CD4-positive, alpha-beta T cell treated with Interleukin-21 for 1 hour (primary cell): ENCODE measurements at places on chromosomes 11 and 22.

GRCh38 chr11:119901657-119902577 lies 172.9 kb upstream of the NECTIN1 start:
- no peak for DNase-seq

DNA sequence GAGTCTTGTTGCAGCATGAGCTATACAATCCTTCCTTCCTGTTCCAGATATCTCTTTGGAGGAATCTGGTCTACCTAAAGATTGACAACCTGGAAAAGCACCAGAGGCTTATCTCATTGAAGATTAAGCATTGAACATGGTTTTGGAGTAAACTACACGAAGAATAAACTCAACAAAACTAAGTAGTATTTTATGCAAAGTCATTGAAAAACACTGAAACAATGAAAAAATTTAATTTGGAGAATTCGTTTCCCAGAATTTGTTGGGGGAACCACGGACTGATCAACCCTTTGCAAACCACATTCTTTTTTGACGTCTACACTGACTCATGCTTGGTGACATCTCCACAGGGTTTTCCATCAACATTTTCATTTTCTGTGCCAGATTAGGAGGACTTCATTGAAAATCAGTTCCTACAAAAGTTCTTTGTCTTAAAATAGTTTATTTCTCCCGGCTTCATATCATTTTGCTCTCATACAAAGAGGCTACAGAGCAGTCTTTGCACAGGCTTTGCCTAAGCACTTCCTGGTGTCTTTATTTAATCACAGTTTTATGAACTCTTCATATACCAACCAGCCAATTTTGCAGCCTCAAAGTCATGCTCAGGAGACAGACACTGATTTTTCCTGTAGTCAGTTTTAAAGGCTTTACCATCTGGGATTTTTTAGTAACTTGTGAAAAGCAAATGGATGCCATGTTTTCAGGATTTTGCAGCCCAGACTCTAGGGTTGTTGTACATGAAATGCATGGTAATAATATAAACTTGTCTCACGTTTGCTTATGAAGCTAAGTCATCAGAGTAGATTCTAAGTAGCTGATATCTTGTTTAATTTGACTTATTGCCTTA lies 186.3 kb downstream of the C11orf91 start:
- no peak for DNase-seq

DNA sequence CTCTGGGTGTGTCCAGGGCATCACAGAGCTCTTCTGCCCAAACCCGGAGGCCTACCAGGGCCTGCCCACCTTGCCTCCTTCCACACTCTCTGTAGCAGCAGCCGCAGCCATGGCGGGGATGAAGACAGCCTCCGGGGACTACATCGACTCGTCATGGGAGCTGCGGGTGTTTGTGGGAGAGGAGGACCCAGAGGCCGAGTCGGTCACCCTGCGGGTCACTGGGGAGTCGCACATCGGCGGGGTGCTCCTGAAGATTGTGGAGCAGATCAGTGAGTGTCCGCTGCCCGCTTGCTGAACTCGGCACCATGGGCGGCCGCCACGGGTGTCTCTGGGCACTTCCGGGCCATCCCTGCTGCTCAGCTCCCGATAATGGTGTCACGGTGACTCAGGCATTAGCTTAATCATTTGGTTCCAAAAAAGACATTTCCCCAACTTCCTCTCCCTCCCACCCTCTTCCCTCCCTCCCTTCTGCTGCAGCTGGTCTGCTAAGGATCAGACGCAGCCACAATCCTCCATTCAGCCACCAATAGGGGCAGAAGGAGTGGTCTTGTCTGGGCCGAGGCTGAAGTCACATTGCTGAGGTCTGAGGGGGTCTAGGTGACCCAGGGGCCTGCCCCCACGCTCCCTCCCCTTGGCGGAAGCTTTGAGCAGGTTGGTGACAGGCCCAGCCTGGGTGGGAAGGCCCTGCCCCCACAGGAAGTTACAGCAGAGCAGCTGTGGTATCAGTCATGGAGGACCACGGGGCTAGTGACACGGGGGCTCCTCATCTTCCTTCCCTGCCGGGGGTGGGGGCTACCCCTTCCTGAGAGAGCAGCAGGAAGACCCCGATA lies 950 bp downstream of the FERMT3 start:
- DNase-seq, result peak; percentile 81

GRCh38 chr22:50252082-50253045 lies 1.3 kb upstream of the HDAC10 start:
- peak; percentile 79 for DNase-seq

- peak; percentile 72 for DNase-seq
Measured at GRCh38 chr22:41286639-41287091, 678 bp upstream of the RANGAP1 start.

DNA sequence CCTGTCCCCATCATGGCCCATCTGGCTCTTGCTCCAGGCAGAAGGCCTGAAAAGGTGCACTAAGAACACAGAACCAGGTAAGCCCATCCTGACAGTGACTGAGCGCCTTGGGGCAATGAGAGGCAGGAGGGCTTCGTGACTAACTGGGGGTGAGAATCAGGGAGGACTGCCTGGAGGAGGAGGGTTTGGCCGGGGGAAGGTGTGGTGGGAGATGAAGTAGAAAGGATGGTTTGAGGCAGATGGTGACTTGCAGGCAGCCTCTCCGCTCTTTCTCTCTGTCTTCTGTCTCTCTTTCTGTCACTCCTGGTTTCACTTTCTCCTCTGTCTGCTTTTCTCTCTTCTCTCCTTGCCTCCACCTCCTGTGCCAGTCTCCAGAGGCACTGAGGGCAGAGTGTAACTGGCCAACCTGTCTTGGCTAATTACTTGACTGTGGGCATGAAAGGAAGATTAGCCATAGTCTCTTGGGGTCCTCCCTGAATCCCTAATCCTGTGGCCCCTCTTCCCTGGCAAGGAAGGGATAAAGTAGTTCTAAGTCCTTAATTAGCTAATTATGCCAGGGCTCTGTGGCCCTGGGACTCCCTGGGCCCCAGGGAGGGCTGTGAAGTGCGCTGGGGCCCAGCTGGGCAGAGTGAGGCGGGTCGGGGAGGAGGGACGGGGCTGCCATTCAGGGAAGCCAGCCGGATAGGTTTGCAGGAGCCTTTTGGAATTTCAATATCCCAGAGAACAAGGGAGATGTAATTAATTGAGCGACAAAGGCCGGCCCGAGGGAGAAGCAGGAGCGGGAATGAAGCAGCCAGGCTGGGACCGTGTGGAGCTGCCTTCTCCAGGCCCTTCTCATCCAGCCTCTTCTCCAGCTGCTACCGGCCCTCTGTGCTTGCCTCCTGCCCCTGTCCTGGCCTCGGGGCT lies 61.1 kb downstream of the CACNA1I start:
- no peak for DNase-seq

- no peak for DNase-seq
Measured at GRCh38 chr11:10499874-10500601, 40.9 kb downstream of the RNF141 start.

DNA sequence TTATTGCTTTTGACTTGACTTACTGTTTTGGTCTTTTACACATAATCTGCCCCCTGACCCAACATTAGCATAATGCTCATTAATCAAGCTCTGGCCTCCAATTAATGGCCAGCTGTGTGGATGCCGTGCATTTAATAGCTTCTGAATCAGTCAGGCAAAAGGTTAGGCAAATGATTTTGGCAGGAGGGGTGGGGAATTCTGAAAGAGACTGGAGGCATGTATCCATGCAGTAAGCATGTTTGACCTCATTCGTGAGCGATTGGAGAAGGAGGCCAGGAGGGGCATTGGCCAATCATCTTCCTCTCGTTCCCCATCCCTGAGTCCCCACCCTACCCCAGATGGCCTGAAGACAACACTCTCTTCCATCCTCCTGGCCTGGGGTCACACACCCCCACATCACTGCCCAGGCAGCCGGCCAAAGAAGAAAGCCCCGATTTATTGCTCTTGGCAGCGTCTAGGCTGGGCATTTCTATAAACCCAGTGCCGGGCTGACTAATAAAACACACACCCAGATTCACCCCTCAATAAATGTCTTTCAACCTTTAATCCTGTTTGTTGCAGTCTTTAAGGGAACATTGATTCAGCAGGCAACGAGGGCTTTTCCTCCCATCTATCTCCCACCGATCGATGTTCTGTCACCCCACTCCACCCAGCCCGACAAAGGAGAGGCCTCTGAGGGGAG lies 150.0 kb downstream of the OPCML start:
- no peak for DNase-seq

- DNase-seq, result no peak
Measured at GRCh38 chr11:79094616-79095015, 346.2 kb downstream of the TENM4 start.

GRCh38 chr22:29528144-29528543 lies 25.4 kb downstream of the THOC5 start:
- DNase-seq, result no peak

DNA sequence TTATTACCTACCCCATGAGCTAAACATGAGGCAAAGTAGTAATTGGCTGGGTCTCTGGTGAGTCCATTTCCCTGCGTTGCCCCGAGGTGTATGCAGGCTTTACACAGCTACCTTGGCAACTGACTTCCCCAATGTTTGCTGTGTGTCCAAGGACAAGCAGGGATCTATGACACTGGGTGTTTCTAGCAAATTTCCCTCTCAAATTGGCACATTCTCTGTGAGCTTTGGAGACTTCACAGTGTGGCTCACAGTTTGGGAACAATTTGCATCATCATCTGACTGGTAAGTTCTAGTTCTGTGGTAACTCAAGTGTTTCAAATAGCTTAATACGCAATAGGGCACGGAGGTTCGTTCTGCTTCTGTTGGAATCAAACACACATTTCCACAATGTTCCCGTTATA lies 12.5 kb downstream of the NNMT start:
- DNase-seq, result no peak

DNA sequence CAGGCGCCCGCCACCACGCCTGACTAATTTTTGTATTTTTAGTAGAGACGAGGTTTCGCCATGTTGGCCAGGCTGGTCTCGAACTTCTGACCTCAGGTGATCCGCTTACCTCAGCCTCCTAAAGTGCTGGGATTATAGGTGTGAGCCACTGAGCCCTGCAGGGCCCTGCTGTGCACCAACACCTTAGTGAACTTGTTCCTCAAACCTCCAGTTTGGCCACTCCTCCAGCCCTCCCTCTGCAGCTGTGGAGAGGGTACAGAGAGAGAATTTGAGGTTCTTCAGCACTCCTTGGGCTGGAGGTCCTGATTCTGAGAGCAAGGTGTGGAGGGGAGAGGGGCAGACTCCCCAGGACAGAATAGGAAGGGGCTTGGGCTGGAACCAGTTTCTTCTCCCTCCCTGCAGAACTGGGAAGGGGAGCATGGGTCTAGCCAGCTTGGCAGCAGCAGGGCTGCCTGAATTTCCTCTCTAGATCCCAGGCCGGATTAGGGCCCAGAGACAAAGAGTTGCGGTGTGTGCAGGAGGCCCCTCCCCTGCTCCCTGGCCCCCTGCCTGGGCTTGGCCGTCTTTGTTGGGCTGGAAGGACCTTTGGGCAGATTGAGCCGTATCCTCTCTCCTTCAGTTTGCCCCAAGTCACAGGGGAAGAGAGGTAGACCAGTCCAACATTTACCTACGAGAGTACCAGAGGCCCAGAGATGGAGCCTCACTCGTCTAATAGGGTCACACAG lies 2.3 kb upstream of the PEX16 start:
- DNase-seq, result no peak

- DNase-seq, result no peak
Measured at GRCh38 chr11:122177238-122177637, 61.2 kb upstream of the BLID start.

GRCh38 chr11:63507511-63507910 lies 1.6 kb downstream of the LGALS12 start:
- DNase-seq, result no peak

DNA sequence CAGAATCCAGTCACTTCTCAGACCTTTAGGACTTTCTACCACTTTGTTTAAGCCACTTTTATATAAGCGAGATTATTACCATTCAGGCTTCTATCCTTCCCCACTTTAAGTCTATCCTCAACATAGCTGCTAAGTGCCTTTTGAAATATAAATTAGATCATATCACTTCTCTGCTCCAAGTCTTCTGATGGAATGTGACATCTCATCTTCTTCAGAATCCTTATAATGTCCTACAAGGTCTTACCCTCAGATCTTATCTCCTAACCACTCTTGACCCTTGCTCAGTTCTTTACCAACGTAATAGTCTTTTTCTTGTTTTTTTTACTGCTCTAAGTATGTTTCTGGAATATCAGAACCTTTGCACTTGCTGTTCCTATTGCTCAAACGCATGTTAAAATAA lies 188.7 kb downstream of the DYNC2H1 start:
- DNase-seq, result no peak

DNA sequence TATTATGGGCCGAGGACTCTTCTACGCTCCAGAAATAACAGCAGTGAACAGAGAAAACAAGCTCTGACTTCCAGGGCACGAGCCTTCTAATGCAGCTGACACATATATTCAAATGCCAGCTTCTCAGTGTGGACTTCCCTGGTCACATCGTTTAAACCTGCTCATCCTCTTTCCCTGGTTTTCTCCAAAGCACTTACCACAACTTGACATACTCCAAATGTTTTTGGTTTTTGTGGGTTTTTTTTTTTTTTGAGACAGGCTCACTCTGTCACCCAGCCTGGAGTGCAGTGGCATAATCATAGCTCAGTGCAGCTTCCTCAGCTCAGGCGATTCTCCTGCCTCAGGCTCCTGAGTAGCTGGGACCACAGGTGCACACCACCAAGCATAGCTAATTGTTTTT lies 105.5 kb downstream of the MICAL3 start:
- DNase-seq, result no peak

- DNase-seq, result no peak
Measured at GRCh38 chr11:119433358-119433725, 10.4 kb upstream of the THY1 start.

- no peak for DNase-seq
Measured at GRCh38 chr11:120109531-120109930, 28.4 kb downstream of the TRIM29 start.

DNA sequence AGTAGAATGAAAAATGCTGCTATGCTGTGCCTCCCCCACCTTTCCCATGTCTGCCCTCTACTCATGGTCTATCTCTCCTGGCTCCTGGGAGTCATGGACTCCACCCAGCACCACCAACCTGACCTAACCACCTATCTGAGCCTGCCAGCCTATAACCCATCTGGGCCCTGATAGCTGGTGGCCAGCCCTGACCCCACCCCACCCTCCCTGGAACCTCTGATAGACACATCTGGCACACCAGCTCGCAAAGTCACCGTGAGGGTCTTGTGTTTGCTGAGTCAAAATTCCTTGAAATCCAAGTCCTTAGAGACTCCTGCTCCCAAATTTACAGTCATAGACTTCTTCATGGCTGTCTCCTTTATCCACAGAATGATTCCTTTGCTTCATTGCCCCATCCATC lies 14.9 kb upstream of the HBE1 start:
- no peak for DNase-seq

- no peak for DNase-seq
Measured at GRCh38 chr11:126139111-126140091, 72.0 kb downstream of the RPUSD4 start.
